ENCODE measurements at places on chromosomes 6 and 20.

DNA sequence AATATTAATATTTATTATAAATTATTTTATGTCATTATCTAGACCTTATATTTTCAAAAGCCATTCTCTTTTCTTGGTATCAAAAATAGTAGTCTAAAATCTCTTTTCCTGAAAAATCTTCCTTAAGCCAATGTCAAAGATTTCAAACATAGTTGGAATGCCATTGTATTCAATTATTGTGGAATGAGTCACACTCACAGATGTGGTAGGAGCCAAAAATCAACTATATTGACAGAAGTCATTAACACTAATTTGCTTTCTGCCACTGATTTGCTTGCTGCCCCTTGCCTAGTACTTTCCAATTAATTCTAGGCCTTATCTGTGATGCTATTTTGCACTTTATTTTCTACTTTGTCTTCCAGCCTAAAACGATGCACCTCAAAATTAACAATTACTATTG is 1326.3 kb upstream of the GJE1 start:
- DNase-seq: no peak

DNA sequence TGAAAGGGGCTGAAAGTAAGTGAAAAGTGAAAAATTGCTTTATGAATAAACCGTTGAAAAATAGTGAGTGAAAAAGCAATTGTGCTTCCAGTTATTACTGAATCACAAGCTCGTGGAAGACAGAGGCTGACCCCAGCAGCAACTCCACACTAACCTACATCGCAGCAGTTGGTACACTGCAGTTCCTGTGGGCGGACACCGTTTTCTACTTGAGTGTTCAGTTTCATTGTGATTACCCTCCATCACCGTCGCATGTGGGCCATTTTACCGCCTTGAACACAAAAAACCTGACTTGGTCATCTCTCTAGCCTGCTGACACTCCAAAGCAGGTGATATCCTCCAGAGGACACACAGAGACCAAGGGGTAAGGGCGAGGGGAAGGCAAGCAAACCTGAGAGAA is 28.4 kb downstream of the PRDM1 start:
- no peak for DNase-seq

DNA sequence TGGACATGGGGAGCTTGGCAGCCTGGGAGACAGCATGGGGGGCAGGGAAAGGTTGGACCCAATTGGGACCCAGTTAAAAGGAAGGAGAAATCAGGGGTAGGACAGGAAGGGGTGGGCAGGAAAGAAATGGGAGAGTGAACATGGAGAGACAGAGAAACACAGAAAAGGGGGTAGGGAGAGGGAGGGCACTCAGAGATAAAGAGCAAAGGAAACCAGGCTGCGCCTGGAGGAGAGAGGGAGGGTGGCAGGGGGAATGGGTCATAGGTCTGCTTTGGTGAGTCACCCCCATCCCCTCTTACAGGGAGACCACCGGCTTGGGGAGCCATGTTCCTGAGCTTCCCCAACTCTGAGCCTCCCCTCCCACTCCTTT is 46.7 kb downstream of the RAB44 start:
- DNase-seq: no peak

GRCh38 chr6:51959744-51960383 is 127.5 kb downstream of the PKHD1 start:
- DNase-seq: peak; percentile 85

DNA sequence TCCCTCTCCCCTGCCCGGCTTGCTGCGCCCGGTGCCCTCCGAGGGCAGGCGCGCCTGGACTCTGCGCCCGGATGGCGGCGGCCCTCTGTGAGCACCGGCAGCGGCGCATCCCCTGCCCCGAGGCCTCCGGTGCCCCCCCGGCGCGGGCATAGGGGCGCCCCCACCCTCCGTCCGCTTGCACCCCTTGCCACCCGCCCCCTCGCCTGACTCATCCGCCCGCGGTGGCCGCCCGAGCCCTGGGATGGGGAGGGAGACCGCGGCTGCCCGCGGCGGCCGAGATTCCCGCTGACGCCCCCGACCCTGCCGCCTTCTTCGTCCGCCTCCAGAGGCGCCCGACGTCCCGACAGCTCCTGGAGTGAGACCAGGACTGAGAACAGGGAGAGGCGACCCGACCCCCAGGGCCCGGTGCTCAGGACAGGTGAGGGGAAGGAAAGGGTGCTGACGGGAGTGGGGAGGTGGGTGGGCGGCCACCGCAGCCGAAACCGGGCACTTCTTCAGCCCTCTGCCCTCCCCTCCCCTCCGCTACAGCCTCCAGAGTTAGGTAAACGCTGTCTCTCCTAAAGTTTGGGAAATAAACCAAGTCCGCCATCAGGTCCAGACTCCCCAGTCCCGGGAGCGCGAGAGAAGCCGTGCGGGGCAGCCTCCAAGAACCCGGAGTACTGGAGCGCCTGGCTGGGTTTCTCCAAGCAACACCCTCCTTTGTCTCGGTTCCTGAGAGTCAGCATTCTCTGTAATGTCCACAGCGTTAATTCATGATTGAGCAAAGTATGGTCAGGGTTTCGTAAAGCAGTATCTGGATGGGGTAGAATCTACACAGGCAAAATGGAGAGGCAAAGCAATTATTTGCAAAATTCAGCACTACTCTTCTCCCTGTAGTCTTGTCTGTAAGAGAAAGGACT is 539 bp downstream of the TMEM200A start:
- peak; percentile 64 for DNase-seq

DNA sequence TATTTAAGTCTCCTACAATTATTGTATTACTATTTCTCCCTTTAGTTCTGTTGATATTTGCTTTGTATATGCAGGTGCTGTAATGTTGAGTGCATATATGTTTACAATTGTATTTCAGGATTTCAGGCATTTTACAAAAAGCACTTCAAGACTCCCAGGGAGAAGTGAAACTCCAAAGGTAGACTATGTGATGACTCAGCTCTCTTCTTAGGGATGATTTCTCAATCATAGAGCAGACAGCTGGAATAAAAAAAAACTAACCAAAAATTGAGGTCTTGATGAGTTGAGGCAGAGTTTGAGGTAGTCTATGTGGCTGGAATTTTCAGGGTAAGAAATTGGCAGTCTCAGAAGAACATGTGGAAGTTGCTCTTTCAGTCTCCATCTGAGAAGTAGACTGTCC is 786.1 kb downstream of the TFAP2A start:
- no peak for DNase-seq

DNA sequence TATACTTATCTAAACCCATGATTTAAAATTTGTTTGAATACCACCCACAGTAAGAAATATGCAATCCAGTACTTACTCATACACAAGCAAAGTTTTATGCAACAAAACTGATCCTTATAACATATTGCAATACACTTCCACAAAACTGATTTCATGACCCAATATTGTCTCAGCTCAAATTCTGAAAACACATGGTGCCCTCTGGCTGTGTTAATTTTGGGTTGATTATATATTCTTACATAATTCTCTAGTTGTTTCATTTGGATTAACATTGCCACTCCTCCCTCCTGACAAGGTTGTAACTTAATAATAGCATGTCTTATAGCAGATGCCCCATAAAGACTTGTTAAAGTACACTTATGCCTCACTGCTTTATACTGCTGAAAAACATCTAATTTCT is 73.0 kb upstream of the TULP1 start:
- DNase-seq: no peak

GRCh38 chr6:28658475-28659249 is 133.0 kb downstream of the GPX5 start:
- peak; percentile 39 for DNase-seq

- no peak for DNase-seq
These were observed 45.9 kb upstream of the PLN start for GRCh38 chr6:118502169-118502568.

GRCh38 chr20:49603209-49603627 is 35.3 kb upstream of the PTGIS start:
- peak; percentile 67 for DNase-seq

GRCh38 chr6:6919173-6919572 is 188.6 kb upstream of the RREB1 start:
- no peak for DNase-seq

DNA sequence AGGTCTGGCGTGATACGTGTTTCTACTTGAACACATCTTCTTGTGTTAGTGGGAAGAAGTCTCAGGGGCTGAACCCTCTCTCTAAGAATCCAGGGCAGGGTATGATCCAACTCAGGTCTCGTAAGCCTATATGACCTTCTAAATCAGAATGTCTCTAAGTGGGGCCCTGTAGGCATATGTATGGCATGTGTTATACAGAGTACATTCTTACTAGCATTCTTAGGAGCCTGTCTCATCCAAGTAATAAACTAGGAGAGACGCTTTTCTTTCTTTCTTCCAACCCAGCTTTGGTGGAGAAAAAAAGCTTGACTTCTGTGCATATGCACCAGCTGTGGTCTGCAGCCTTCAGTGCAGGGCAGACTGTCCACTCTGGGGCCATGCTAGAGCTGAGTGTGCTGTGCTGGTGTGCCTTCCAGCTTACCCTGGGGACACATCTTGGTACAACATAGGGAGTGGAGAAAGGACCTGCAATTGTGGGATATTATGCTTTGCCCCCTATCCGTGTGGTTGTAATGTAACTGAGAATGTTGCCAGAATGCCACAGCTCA is 47.3 kb downstream of the L3MBTL3 start:
- no peak for DNase-seq

- no peak for DNase-seq
These were observed 50.6 kb downstream of the KHDC1L start for GRCh38 chr6:73174646-73175045.
